ENCODE measurements at places on chromosomes 3 and 15. TPM values are rescaled to one million over a fixed set of nuclear protein-coding genes. Genes with fewer than 3 reads are reported as not detected.

Gene ERICH6
- polyA plus RNA-seq = 0.69 TPM

Gene TKT
- 91.0 TPM for polyA plus RNA-seq

Gene NUTM1
- not detected for polyA plus RNA-seq

Gene TRIM42
- polyA plus RNA-seq = not detected

Gene ADCY5
- 10.4 TPM for polyA plus RNA-seq

Gene CRELD1
- 48.8 TPM for polyA plus RNA-seq

Gene SLC28A2
- polyA plus RNA-seq = 0.42 TPM

Gene CPNE9
- polyA plus RNA-seq = not detected

Gene SAMMSON
- polyA plus RNA-seq = 0.25 TPM

Gene COL8A1
- polyA plus RNA-seq = 6.8 TPM

Gene PRSS50
- 1.4 TPM for polyA plus RNA-seq

Gene GP9
- 0.81 TPM for polyA plus RNA-seq

Gene HGD
- 83.1 TPM for polyA plus RNA-seq
